ENCODE measurements at places on chromosomes 4 and X.
A peak's percentile ranks its signal among the peaks of the same experiment; 100 is the strongest.

GRCh38 chrX:121151293-121151692, 103.9 kb downstream of the GLUD2 start:
- DNase-seq = no peak

DNA sequence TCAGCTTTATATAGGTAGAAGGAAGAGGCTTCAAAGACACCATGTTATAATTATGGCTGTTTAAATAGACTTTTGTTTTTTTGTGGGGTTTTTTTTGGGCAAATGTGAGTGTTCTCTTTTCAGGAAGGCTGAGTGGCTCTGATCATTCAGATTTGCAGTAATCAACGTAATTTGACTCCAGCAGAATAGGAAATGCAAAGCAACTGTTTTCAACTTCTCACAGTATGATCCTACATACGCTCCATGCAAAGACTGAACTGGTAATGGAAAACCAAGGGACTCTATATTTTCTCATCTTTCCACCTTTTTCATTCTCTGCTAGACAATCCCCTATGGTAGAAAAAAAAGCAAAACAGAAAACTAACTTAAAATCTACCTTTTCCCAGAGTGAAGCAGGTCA, 10.8 kb downstream of the ADH1B start:
- no peak for DNase-seq

DNA sequence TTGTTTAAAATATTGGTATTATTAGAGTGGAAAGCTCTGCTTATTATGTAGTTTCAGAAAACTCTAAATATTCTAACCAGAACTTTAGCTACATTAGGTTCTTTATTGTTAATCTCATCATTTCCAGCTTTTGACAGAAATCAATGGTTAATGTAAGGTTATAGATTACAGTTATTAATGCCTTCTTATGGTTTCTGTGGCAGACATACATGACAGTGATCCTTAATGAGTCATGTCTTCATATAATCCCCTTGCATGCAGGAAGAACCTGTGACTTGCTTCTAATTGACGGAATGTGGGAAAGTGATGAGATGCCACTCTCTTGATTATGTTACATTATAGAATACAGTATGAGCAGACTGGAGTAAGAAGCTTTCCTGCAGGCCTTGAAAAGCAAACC, 23.5 kb downstream of the KLHL8 start:
- no peak for DNase-seq

- DNase-seq = peak; percentile 81
Measured at GRCh38 chr4:141635736-141636081, 674 bp upstream of the IL15 start.

GRCh38 chr4:157521906-157522305, 301.4 kb downstream of the GRIA2 start:
- no peak for DNase-seq

All from suppressor macrophage treated with lipopolysaccharide for 4 hours (primary cell).